K562 (cell line): ENCODE measurements at places on chromosomes 5 and 9.

DNA sequence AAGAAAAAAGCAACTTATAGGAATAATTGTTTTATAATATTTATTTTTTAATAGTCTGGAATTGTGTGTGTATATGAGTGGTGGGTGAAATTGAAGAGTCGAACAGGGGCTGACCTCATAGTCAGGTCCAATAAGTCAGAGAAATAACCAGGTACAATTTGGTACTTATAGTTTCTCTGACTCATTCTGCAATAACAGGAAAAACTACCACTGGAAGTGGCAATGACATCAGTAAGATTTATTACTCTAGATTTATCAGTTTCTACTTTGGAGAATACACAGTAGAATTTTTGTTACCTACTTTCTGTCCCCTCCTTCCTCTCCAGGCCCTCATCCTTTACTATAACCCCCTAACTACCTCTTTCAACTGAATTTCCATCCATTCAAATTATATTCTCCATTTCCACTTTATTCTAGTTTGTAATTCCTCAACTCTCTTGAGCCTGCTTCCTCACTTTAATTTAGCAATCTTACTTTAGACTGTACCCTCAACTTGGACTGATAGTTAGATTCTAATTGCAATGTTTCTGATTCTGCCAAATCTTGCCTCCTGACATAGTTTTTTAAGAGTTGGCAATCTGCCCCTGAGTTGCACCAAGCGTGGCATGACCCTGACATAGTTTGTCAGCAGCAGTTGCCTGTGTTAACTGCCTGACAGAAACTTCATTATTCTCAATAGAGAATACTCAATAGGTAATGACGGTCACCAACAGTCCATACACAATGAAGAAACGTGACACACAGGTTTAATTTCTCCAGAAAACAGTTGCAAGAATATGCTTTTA lies 475.3 kb upstream of the RIOK2 start:
- H3K4me1 ChIP-seq, result no peaks in the 10 kb centered on the region
- H3K27ac ChIP-seq, result no peak overlapping the region
- no peaks in the 10 kb centered on the region for H3K27me3 ChIP-seq
- no peaks in the 10 kb centered on the region for H3K36me3 ChIP-seq
- no peak for DNase-seq
- no peak overlapping the region for H3K4me3 ChIP-seq

GRCh38 chr5:29134418-29134817 lies 2059.1 kb upstream of the CDH6 start:
- H3K36me3 ChIP-seq, result no peaks in the 10 kb centered on the region
- peak; percentile 45 for DNase-seq
- no peaks in the 10 kb centered on the region for H3K27me3 ChIP-seq
- H3K4me3 ChIP-seq, result no peak overlapping the region
- no peaks in the 10 kb centered on the region for H3K4me1 ChIP-seq

DNA sequence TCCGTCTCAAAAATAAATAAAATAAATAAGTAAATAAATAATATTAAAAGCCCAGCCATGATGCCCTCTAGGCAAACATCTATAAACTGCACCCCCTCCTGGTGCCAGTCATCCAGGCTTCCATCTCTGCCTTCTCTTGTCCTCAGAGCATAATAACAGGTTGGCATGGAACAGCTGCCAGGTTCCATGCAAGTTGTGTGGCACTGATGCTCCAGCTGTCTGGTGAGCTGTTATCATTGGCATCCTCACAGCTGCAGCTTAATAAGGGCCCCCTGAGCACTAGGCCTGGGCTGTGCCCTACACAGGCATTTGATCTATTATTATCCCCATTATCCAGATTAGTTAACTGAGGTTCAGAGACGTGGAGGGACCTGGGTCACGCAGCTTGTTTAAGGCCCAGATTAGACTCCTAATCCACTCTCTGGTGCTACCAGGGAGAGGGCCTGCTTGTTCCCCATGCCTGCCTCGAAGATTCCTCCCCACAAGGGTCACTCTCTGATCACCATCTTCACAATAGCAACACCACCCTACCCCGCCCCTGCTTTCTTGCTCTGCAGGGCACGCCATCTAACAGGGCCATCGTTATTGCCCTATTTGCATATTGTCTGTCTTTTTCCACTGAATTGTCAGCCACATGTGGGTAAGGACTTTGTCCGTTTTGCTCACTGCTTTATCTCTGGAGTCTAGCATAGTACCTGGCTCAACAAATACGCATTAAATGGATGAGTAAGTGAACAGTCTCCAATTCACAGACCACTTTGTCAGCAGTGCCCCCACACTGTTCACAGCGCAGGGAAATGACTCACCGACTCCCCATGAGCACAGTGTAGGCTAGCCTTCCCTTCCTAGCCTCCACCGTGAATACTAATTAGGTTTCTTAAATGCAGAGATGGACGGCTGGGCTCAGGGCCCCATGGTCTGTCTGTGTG lies 1.5 kb upstream of the DNM1 start:
- peaks cover 33% of the 10 kb centered on the region for H3K4me1 ChIP-seq
- H3K4me3 ChIP-seq, result no peak overlapping the region
- peak overlapping the region; percentile 1; the same call in 1 of the 3 replicates for H3K27ac ChIP-seq

- H3K36me3 ChIP-seq, result no peaks in the 10 kb centered on the region
- DNase-seq, result no peak
- H3K27me3 ChIP-seq, result no peaks in the 10 kb centered on the region
- H3K4me1 ChIP-seq, result peaks cover 7% of the 10 kb centered on the region
- H3K27ac ChIP-seq, result no peak overlapping the region
- no peak overlapping the region for H3K4me3 ChIP-seq
These were observed 207.6 kb upstream of the S1PR3 start for GRCh38 chr9:88783711-88784083.

- DNase-seq, result no peak
- no peaks in the 10 kb centered on the region for H3K4me1 ChIP-seq
- no peak overlapping the region for H3K4me3 ChIP-seq
- no peaks in the 10 kb centered on the region for H3K36me3 ChIP-seq
- H3K27me3 ChIP-seq, result no peaks in the 10 kb centered on the region
These were observed 143.8 kb upstream of the VLDLR start for GRCh38 chr9:2477755-2478154.
